ENCODE measurements at places on chromosomes 13 and 19.

DNA sequence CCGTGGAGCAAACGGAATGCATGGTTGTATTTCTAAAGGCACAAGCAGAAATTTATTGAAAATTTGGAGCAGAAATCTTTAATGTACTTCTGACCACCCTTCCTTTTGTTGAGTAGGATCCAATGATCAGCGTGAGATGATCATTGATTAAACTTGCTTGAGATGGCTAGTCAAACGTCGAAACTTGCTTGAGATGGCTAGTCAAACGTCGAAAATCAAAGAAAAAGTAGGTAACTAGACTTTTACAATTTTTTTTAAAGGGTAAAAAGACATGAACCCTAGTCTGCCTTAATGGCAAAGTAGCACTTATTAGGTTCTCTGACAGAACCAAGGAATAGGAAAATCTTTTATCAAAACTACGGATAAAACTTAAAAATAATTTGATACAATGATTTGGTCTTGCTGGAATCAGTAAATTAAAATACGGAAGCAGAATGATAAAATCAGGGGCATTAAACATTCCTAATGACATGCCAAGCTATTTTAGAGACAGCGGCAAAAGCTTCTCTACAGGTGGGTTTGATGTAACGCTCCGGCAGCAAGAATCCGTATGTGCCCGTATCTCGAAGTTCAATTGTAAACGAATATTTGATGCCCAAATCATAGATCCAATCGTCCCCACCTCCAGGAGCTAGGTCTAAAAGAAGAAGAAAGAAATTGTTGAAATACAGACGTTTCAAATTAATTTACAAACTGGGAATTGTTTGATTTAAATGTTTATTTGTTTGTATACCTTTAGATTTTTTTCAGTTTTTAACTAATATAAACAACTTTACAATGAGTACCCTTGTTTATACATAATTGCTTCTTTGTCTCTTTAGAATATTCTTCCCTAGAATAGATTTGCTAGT lies 841 bp upstream of the ZC3H13 start:
- no peak for DNase-seq

GRCh38 chr13:92461402-92461801 lies 765.2 kb upstream of the GPC6 start:
- no peak for DNase-seq

GRCh38 chr13:106109391-106109791 lies 426.1 kb downstream of the EFNB2 start:
- no peak for DNase-seq

GRCh38 chr19:6216996-6217751 lies 62.6 kb downstream of the MLLT1 start:
- peak; percentile 48 for DNase-seq

DNA sequence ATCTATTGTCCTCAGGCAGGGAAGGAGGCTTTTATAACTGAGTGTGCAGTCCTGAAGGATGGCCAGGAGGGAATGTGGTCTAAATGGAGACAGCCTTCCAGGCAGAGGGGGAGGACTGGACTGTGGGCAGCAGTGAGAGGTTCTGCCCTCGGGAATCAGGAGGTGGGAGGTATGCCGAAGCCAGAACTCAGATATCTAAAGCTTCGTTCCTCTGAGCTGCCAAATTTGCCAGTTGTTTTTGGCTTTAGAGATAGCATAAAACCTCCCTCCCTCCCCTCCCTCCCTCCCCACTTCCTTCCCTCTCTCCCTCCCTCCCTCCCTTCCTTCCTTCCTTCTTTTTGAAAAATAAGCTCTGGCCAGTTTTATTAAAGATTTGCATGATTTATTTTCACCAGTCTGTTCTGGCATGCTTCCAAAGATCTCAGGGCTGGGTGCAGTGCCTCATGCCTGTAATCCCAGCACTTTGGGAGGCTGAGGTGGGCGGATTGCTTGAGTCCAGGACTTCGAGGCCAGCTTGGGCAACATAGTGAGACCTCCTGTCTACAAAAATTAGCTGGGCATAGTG lies 2.4 kb downstream of the MEDAG start:
- no peak for DNase-seq

GRCh38 chr13:43116242-43116641 lies 92.9 kb downstream of the DNAJC15 start:
- DNase-seq = no peak

GRCh38 chr19:4606921-4607678 lies 32.2 kb upstream of the TNFAIP8L1 start:
- DNase-seq = peak; percentile 38

GRCh38 chr19:6034512-6034911 lies 56.6 kb upstream of the RANBP3 start:
- no peak for DNase-seq

GRCh38 chr13:100613031-100613430 lies 24.4 kb upstream of the GGACT start:
- no peak for DNase-seq

- no peak for DNase-seq
Observed at GRCh38 chr19:38267761-38268483, 3.5 kb downstream of the SPINT2 start.

DNA sequence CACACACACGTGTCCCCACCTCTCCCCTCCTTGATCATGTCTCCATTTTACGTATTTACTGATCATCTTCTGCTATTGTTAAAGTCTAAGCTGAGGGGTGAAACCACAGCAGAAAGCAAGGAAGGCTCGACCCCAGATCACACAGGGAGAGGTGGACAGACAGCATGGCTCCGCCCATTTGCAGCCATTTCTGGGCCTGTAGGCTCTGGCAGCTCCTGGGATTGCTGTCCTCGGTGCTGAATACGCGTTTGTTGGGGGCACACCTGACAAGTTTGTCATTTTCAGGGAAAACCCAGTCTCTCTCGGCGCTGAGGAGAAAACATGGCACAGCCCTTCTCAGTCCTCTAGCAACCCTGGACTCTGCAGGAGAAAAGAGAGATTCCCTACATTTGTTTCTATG lies 8.0 kb downstream of the TMEM86B start:
- DNase-seq = no peak

DNA sequence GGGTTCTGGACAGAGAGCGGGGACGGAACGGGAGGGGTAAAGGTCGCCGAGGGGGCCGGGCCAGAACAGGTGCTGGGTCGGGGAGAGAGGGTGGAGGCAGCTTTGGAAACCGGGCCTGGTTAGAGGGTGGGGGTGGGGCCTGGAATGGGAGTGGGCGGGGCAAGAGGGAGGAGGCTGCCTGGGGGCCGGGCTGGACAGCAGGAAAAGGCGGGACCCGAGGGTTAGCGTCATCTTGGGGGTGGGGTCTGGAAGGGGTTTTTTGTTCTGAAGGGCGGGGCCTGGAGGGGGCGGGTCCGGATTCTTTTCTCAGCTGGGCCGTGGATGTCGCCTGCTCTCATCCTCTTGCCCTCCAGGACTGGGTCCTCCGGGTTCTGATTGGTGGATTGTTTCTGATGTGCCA lies 4.3 kb upstream of the ZNF813 start:
- DNase-seq = no peak

DNA sequence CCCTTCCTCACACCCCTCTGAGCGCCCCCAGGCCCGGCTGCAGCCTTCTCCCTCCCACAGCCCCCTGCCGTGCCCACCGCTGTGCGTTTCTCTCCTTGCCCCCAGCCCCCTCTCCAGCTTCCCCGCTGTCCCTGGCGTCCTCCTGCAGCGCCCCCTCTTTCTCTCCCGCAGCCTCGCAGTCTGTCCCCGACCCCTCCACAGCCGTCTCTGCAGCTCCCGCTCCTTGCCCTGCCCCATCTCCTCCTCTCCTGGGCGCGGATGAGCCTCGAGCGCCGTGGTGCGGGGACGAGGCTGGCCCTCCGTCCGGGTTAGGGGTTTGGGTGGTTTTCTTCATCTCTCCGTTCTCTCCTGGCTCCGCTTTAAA lies 1.1 kb downstream of the KMT5C start:
- no peak for DNase-seq

DNA sequence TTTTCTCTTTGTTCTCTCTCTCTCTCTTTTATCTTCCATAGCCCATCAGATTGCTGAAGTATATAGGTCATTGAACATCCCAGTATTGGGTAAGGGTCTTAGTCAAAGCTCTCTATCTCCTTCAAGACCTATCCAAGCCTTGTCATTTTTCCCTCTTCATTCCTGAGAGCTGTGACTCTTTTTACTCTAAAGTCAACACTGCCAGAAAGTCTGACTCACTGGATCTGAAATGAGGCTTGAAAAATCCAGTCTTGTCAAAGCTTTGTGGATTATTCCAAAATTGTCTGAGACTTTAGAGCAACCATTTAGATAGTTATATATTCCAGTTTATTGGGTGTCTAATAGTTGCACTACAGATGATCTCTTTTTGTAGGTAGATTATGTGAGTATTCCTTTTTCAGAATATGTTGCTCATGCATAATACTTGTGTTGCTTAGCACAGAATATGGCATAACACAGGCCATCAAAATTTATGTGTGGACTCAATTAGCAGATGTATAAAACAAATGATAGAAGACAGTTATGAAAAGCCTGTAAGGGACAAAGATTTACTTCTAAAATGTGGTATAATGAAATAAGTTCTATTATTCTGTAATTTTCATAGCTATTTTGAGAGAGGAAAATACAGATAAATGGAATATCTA lies 389.3 kb upstream of the PCDH9 start:
- DNase-seq = no peak

DNA sequence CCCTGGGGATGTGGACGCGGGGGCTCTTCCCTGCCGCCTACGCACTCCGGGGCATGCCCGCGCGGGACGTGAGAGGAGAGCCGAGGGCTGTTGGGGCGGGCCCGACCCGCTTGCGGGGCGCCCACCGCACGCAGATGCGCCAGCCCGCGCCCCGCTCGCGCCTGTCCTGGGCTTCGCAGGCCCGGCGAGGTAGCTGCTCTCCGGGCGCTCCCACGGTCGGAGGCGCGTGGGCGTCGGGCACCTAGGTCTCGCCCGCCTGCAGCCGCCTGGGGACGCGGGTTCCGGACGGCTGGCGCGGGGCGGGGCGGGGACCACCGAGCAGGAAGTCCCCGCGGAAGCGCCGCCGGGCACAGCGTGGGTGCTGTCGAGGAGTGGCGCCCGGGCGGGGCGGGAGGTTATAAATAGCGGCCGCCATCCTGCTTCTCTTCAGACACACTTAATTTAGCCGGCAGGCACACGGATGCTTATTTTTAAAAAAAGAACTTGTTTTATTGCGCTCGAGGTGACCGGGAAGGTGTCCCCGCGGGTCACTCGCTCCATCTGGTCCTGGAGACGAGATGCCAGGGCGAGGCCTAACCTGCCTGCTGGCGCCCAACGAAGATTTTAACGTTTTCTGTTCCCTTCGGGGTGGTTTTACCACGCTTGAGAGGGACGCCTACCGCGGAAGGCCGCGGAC lies 561 bp upstream of the GJA3 start:
- no peak for DNase-seq

DNA sequence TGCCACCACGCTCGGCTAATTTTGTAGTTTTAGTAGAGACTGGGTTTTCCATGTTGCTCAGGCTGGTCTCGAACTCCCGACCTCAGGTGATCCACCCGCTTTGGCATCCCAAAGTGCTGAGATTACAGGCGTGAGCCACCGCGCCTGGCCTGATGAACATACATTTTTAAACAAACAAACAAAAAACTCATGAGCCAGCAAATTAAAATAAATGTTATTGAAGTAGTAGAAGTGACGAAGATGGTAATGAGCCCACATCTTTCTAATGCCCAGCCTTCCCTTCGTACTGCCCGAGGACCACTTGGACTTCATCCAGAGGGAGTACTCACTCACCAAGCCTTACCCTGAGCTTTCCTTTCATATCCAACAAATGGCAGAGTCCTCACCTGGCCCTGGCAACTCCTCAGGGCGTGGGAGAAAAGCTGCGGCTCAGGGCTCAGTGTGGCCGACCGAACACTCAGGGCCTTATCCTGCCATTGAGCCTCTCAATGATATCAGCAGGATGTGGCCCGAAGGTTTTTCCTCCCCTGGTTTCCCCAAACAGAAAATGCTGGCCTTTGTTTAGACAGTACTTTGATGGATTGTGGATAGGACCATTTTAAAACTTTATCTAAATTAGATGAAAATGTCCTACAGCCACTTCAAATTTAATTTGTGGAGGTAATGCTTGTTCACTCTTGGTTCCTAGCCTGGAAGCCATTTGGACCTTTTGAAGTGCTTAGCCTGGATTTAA lies 22.8 kb upstream of the ABCC4 start:
- DNase-seq = no peak

DNA sequence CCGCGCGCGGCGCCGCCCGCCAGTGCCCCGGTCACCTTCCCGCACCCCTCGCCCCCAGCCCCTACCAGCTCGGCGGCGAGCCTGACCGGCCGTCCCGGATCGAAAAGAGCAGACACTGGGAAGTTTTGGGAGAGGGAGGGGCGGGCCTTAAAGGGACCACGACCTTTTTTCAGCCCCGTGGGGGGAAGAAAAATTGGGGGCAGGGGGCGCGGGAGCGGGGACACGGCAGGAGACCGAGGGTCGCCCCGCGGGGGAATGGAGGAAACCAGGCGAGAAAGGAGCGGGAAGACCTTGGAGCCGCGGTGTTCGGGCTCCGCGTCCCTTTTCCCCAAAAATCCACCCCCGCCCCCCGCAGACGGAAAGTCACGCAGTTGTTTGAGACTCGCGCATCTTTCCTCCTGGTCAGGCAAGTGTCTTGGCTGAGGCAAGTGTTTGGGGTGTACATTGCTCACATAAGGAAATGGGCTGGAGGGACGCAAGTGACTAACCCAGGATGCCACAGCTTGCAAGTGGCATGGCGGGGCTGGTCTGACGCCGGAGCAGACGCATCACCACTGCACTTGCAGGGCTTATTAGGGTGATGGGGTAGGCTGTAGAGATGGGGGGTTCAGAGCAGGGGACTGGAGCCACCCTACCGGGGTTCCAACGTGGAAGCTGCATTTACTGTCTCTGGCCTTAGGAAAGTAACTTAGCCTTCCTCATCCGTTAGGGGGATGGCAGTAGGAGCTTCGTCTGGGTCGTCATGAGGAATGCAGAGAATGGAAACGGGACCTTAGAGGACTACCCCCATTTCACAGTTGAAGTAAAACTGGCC lies 2.7 kb upstream of the HNRNPL start:
- no peak for DNase-seq

GRCh38 chr13:100392709-100393630 lies 195.6 kb downstream of the GGACT start:
- peak; percentile 22 for DNase-seq

DNA sequence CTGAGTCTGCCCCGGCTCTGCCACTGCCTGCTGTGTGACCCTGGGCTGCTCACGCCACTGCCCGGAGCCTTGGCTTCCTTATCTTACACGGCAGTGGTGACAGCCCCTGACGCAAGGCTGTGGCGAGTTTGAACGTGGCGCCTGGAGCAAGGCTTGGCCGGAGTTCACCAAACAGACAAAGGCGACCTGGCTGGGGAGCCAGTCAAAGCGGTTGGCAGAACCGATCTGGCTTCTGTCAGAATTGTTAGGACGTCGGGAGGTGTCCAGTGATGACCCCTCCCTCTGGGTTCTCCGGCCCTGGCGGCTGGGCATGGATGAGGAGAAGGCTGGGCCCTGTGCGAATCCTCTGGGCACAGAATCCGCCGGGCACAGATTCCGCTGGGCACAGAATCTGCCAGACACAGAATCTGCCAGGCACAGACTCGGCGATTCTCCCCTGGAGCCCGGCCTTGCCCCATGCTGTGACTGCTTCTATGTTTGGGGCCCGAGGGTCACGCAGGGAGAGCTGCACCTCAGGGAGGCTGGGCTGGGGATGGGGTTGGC lies 11.7 kb upstream of the TMEM255B start:
- DNase-seq = no peak

GRCh38 chr19:2168619-2169424 lies 5.1 kb downstream of the DOT1L start:
- DNase-seq = peak; percentile 53

- no peak for DNase-seq
Observed at GRCh38 chr19:50657222-50657669, 8.0 kb downstream of the C19orf81 start.

GRCh38 chr19:2381148-2381820 lies 21.2 kb downstream of the TMPRSS9 start:
- DNase-seq = no peak

- DNase-seq = no peak
Observed at GRCh38 chr19:30387311-30388115, 15.3 kb downstream of the ZNF536 start.

- peak; percentile 57 for DNase-seq
Observed at GRCh38 chr13:91891141-91891540, 492.7 kb downstream of the GPC5 start.
